ENCODE measurements at places on chromosomes 1 and 21.

DNA sequence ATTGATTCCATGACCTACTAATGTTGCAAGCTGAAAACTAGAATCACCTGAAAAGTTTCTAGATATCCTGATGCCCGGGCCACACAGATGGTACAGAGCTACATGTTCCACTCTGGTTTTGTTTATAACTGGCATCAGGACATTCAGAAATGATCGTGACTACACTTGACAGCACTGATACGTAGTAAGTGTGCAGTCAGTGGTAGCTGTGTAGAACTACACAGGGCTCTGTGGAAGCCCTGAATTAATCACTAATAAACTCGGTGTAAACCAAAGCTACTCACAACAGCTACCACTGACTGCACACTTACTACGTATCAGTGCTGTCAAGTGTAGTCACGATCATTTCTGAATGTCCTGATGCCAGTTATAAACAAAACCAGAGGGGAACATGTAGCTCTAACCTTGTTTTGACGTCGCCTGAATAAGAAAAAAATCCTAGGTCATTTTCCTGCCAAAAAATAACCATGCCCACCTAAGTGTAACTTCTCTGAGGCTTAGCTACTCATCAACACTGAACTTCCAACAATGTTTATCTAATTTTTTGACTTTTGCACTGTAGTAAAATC lies 149.7 kb downstream of the TGFBR3 start:
- DNase-seq: no peak

- no peak for DNase-seq
These were observed 164.6 kb downstream of the ACTL8 start for GRCh38 chr1:17919525-17920439.

- DNase-seq: no peak
These were observed at the start of gene CCDC17 for GRCh38 chr1:45623972-45624371. Gene CCDC17 (minus strand): TSS chr1:45624054. CDS start chr1:45623909, 145 bp downstream.

- DNase-seq: peak; percentile 88
These were observed 7.4 kb downstream of the SEMA4A start for GRCh38 chr1:156160743-156161171.

DNA sequence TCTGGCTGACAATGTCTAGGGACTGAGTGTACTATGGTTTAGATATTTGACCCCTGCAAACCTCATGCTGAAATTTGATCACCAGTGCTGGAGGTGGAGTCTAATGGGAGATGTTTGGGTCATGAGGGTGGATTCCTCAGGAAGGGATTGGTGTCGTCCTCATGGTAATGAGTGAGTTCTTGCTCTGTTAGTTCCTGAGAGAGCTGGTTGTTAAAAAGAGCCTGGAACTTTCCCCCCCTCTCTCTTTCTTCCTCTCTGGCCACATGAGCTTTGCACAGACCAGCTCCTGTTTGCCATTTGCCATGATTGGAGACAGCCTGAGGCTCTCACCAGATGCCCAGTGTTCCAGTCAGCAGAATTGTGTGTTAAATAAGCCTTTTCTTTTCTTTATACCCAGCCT lies 36.6 kb upstream of the CNIH3 start:
- no peak for DNase-seq

DNA sequence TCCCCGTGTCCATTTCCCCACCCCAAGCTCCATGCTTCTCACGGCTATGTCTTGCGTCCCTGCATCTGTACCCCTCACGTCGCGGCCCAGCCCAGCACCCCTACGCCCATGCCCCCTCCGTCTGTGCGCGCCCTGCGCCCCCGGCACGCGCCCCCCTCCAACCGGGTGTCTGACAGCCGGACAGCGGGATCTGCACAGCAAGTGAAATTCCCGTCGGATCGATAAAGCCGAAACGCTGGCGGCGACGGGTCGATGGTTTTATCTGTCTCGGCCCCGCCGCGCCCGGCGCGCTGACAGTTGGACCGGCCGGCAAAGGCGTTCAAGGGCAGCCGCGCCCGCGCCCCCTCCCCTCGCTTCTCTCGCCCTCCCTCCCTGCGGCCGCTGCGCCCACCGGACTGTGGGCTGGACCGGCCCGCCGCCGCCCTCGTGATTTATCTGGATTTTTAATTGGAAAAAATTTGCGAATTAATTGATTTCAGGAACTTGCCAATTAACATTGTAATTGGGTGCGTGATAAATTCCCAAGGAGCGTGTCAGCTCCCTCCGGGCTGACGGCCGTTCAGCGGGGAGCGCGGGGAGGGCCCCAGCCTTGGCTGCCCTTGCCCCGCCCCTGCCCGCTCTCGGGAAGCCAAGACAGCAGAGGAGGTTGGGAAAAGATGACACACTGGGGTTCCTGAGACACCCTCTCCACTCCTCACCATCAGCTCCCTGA lies 57.1 kb downstream of the TMEM53 start:
- peak; percentile 31 for DNase-seq
